Iris pigment epithelial cell (primary cell): ENCODE measurements at places on chromosomes 1 and 21.

DNA sequence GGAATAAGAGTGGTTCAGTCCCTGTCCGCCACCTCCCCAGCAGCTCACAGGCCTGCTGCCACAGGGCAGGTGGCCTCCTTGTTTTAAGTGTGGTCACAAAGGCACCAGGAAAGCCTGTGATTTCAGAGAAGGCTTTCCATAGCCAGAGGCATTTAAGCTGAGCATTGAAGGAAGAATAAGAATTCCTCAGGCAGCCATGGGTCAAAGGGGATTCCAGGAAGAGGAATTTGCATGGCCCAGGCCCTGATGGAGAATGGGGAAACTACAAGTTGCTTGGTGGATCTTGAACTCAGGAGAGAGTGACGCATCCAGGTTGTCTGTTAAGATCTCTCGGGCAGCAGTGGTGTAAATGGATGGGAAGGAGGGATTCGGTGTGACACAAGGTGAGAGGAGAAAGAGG is 66.7 kb downstream of the KLHDC7A start:
- DNase-seq, result no peak

GRCh38 chr1:219544163-219544846 is 68.6 kb downstream of the ZC3H11B start:
- no peak for DNase-seq

- DNase-seq, result no peak
These were observed 647.1 kb upstream of the NCAM2 start for GRCh38 chr21:20351138-20351537.

- no peak for DNase-seq
These were observed 174.8 kb downstream of the CLIC6 start for GRCh38 chr21:34843562-34843961.

DNA sequence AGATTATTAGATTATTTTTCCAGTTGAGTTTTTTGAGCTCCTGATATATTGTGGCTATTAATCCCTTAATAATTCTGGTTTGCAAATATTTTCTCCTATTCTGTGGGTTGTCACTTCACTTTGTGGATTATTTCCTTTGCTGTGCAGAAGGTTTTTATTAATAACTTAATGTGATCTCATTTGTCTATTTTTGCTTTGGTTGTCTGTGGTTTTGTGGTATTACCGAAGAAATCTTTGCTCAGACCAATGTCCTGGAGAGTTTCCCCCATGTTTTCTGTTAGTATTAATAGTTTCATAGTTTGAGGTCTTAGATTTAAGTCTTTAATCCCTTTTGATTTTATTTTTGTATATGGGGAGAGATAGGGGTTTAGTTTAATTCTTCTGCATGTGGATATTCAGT is 7.1 kb upstream of the TBX19 start:
- peak; percentile 56 for DNase-seq

- DNase-seq, result peak; percentile 73
These were observed 514.7 kb downstream of the PLPP3 start for GRCh38 chr1:56064705-56065104.

DNA sequence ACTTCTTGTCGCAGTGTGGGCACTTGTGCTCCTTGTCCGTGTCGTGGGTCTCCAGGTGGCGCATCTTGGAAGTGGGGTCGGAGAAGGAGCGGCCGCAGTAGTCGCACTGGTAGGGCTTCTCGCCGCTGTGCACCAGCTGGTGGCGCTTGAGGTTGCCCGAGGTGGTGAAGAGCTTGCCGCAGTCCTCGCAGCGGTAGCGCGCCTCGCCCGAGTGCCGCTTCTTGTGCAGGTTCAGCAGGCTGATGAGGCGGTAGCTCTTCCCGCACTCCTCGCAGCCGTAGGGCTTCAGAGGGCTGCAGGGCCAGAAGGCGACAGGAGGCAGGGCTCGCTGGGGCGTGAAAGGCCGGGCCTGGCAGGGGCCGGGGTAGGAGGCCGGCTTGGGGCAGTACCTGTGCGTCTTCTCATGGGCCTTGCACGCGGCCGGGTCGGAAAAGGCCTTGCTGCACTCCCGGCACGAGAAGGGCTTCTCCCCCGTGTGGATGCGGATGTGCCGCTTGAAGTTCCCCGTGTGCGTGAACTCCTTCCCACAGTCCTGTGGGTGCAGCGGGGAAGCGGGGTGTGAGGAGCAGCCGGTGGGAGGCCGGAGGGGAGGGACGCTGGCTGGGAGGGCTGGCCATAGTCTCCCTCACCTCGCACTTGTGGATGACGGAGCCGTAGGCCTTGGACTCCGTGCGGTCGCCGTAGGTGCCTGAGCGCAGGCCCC is 31.4 kb downstream of the ZBTB17 start:
- no peak for DNase-seq

DNA sequence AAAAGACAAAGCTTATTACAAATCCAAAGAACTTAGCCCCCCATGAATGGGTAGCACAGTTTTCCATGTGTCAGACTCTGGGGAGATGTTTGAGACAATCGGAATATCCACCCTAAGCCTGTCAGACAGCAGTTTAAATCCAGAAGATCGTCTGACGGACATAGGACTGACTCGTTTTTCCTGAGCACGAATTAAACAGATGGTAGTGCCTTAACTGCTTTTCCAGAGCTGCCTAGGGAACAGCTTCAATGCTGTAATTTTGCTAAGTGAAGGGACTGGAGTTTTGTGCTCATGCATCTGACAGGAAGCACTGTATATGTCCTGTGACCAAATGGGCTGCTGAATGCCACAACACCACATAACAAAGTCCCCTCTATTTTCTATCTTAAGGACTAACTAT is 48.6 kb downstream of the PCNX2 start:
- no peak for DNase-seq

DNA sequence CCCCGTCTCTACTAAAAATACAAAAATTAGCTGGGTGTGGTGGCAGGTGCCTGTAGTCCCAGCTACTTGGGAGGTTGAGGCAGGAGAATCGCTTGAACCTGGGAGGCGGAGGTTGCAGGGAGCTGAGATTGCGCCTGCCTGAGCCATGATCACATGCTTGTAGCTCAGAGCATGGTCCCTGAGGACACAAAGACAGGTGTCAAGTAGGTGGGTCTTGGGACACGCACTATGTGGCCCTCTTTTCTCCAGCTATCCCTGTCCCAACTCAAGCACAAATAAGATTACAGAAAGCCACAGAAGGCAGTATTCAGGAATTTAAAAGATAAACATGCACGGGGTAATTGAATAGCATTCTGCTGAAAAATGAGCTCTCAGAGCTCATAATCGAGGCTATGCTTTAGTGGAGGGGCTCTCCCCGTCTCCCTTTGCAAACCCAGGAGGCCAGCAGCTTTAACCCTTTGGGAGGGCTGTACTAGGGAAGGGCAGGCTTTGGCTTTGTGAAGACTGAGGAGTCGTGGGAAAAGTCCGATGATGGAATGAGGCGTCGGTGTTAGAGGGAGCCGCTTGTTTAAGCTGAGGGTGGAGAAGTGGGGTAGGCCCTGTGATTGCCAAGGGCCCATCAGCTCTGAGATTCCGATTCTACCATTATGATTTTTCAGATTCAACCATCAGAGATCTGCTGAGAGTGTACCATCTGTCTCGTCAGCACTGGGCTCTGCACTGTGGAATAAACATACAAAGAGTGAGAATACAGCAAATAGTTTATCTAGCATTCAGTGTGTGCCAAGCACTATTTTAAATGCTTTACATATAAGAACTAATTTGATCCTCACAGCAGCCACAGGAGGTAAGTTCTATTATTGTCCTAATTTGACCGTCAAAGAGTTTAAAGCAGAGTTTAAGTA is 59.7 kb upstream of the CD34 start:
- DNase-seq, result peak; percentile 37

DNA sequence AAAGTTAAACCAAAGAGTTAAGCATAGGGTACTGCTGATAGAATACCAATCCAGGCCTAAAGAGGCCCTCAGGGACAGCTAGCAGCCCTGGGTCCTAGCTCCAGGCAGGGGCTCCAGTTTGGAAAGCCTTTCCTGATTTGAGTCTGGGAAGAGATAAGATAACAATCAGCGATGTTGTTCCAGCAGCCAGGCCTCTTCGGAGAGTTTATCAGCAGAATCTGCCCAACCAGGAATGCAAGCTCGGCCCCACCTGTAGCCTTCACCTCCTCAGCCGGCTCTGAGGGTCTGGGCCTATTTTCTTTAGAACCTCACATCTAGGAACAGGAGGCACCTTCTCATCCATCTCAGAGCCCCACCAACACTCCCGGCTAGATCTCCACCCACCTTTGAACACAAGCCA is 42.6 kb downstream of the PLEKHA6 start:
- no peak for DNase-seq

- DNase-seq, result no peak
These were observed 32.2 kb downstream of the PSEN2 start for GRCh38 chr1:226902601-226903000.

GRCh38 chr1:74522148-74522547 is 9.7 kb upstream of the LRRC53 start:
- DNase-seq, result no peak

GRCh38 chr1:214438075-214438474 is 113.3 kb downstream of the PTPN14 start:
- peak; percentile 63 for DNase-seq

- DNase-seq, result peak; percentile 39
These were observed 103.5 kb downstream of the RPE65 start for GRCh38 chr1:68346188-68346808.

GRCh38 chr1:207205614-207206061 is 101.6 kb downstream of the C4BPA start:
- peak; percentile 19 for DNase-seq

- DNase-seq, result peak; percentile 59
These were observed 8.7 kb downstream of the UBE2G2 start for GRCh38 chr21:44792702-44793591.

DNA sequence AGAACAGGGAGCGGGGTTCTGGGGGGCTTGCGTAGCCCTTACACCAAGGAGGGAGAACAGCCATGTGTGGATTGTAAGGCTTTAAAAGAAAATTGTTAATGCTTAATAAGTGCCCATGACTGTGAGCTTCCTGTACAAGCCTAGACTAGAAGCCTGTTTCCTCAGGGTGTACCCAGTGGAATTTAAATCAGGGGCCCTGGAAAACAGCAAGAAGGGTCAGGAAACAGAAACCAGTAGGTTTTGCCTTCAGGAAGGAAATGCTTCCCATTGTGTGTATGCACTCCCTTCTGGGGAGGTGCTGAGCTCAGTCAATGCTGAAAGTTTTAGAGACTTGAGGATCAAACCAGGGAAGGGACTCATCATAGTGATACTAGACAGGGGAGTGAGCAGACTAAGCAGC is 12.7 kb downstream of the UTP11 start:
- no peak for DNase-seq

GRCh38 chr1:238487931-238488330 is 597.2 kb upstream of the ZP4 start:
- peak; percentile 65 for DNase-seq

DNA sequence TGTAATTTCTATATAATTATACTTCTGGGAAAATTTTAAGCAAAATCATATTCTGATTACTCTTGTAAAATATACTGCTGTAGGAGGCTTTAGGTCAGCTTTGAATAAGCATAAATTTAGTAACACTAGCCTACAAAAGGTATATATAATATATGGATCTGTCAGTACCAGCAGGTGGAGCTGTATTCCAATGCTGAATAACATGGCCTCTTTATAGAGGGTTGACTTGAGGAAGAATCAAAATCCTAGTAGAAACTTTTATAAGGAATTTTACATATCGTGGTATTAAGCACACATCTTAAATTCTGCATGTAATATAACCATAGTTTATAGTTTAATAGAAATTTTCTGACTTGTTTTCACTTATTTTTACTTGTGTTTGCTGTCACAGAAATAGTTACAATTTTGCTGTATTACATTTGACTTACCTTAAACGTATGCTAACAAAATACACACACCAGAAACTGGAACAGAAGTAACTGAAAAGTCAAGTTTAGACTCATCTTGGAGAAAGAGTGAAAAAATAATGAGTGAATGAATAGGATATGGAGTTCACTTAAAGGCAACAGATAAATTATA is 79.3 kb downstream of the HMCN1 start:
- peak; percentile 68 for DNase-seq

DNA sequence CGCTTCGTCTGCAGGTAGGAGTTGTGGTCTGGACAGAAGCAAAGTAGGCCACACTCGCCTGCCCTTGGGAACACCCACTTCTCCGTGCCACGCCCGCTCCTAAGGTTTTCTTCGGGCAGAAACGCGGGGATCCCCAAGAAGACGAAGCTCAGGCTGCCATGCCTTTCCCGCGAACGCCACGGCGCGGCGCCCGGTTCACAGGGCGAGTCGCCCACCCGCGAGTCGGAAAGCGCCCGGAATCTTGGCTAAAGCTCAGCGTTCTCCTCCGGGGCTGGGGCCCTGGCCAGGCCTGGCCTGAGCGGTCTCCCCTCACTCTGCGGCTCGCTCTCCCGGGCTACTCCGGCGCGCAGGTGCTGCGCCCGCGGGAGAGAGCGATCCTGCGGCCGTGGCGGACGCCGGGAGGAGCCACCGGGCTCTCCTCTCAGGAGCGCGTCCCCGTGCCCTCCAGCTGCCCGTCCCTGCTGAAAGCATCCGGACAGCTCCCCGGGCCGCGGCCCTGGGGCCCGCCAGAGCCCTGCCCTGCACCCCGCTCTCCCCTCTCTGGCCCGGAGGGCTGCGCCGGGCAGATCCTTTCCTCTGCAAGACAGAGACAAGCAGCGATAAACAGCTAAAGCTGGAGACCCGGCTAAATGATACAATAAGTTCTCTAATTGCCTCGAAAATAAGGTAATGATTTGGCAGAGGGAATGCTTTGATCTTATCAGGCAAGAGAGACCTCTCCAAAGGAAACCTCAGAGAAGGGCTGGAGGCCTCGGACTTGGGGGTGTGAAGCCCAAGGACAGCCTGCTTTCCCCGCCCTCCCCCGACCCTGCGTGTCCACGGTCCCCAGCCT is 6.7 kb upstream of the WNT2B start:
- peak; percentile 81 for DNase-seq

DNA sequence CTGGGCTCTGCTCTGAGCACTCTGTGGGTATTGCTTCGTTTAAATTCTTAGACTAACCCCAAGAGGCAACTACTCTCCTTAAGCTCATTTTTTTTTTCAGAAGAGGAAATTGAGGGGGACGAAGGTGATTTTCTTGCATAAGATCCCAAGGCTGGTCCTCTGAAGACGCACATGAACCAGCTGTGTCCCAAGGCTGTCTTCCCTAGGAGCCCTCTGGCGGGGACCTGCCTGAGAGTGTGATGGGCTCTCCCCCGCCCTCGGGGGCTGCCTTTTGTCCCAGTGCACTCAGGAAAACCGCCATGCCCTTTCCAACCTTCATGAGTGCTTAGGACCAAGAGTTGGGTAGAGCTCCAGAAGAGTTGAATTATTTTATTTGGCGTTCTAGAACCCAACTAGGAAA is 21.7 kb downstream of the UMODL1 start:
- no peak for DNase-seq

- no peak for DNase-seq
These were observed 398.3 kb upstream of the POU3F1 start for GRCh38 chr1:38444770-38445442.

DNA sequence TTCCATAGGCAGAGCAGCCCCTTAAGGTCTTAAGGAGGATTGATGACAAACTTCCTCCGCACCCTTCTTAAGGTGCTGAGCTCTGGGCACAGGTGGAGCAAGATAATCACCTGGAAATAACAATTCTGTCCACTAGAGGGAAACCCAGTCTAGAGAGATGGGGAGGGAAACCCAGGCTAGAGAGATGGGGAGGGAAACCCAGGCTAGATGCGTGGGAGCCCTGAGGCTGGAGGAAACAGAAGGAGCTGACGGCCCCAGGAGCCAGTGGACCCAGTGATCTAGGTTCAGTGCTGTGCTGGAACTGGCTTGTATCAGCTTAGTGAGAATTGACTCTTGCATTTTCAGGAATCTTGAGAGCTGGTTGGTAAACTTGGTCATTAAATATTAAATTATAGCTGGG is 17.8 kb upstream of the MYCL start:
- peak; percentile 67 for DNase-seq

GRCh38 chr1:226903819-226904716 is 33.7 kb downstream of the PSEN2 start:
- DNase-seq, result peak; percentile 73
